ENCODE measurements at places on chromosomes 7 and 10.

DNA sequence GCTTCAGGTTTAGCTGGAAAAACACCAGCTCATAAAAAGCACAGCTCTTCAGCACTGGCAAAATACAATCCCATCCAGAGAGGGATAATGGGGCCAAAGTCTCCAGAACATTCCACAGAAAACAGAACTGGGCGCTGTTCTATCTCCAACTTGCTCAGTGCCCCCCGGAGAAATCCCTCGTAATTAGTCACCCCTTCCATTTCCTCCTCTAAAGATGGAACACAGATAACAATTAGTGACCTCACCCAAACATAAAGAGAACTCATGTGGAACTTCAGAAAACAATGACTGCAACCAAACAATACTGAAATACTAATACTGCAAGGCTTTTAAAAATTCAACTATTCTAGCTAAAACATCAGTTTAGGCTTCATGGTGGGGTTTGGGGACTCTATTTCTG is 46.3 kb downstream of the KIAA1549 start:
- DNase-seq, result no peak

DNA sequence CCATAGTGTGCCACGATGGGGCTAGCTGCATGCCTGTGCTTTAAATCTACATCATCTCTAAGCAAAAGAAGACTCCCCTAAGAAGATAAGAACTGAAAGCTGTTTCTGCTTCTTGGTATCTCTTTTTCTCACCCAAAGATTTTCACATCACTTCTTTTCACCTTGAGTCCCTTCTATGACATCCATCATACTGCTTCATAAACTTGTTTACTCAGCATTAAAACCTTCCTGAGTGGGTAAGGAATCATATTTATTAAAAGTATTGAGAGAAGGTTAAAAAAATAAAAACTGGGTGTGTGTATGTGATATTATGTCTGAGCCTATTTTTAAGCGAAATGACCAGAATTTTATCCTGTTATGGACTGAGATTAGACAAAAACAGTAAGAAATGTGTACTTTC is 150.3 kb downstream of the HPSE2 start:
- DNase-seq, result no peak

DNA sequence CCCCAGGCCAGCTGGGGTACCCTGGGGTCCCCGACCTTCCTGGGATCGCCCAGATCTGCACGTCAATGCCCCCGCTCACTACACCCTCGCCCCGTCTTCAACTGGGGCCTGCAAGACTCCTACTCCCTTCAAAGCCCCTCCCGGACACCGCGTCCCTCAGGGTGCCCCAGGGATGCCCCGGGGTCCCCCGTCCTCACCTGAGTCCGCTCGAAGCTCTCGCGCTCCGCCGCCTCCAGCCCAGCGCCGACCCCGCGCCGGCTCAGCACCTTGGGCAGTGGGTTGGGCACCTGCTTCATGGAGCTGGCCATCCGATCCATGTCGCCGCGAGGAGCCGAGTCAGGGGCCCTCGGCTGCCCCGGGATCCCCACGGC is at the start of gene HIP1:
TSS of gene HIP1 (minus strand) at position 338 of the 371 bp plus-strand sequence. CDS start at position 317, 21 bp downstream.
- DNase-seq, result no peak

- DNase-seq, result no peak
These were observed 2.1 kb upstream of the C10orf71 start for GRCh38 chr10:49296836-49297235.

GRCh38 chr10:90788968-90789367 is 68.9 kb downstream of the HTR7 start:
- no peak for DNase-seq

DNA sequence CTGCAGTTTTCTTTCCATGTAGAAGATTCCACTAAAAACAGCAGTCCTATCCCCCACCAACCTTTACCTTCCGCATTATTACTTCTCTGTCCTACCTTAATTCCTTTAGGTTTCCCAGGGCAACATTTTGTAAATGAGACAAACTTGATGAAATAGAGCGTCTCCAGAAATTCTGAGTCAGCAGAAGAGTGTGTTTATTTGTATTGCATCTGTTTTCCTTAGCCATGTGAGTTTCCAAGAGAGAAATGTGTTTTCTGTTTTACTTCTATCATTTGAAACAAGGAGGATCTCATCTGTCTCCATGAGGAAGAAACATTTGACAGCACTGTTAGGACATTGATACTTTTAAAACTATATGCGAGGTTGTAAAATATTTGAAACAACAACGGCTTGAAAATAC is 244.2 kb upstream of the PLXDC2 start:
- no peak for DNase-seq

DNA sequence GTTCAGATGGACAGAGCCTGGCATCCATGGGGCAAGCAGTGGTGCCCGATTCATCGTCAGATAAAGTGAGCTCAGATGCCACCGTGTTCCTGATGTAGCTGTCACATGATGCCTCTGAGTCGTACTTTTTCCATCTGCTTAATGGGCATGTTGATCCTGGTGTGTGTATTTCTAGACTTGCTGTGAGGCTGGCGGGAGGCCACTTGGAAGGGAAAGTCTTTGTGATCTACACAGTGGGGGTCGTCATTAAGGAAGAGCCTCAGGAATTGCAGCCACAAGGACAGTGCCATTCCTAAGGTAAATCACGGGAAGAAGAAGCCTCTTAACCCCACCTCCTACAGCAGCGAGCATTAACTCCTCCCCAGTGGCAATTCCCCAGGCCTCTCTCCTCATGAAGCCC is 63.0 kb downstream of the RGS10 start:
- no peak for DNase-seq

- DNase-seq, result no peak
These were observed 172.6 kb upstream of the SP8 start for GRCh38 chr7:20959281-20959680.

- no peak for DNase-seq
These were observed 2.1 kb downstream of the CASD1 start for GRCh38 chr7:94511718-94512117.

DNA sequence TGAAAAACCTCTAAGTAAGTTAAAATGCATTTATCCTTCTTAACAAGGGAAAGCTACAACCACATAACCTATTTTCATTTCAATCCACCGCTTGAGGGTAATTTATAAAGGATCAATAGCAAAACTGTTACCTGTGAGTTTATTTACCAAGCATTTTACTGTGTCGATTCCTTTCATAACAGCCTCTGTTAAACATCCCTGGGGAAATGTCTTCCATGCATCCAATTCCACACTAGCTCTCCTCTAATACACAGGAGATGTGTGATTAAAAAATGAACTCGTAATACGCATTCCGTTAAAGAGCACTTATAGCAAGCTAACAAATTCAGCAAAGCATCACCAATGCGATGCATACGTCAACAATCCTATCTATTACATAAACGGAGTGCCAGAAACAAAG is 185.7 kb downstream of the SFMBT2 start:
- DNase-seq, result no peak

GRCh38 chr10:1147810-1148209 is 91.6 kb downstream of the WDR37 start:
- DNase-seq, result no peak

GRCh38 chr7:31373337-31374289 is 33.1 kb upstream of the NEUROD6 start:
- no peak for DNase-seq

- DNase-seq, result no peak
These were observed 41.8 kb upstream of the TRIM8 start for GRCh38 chr10:102602272-102603045.

DNA sequence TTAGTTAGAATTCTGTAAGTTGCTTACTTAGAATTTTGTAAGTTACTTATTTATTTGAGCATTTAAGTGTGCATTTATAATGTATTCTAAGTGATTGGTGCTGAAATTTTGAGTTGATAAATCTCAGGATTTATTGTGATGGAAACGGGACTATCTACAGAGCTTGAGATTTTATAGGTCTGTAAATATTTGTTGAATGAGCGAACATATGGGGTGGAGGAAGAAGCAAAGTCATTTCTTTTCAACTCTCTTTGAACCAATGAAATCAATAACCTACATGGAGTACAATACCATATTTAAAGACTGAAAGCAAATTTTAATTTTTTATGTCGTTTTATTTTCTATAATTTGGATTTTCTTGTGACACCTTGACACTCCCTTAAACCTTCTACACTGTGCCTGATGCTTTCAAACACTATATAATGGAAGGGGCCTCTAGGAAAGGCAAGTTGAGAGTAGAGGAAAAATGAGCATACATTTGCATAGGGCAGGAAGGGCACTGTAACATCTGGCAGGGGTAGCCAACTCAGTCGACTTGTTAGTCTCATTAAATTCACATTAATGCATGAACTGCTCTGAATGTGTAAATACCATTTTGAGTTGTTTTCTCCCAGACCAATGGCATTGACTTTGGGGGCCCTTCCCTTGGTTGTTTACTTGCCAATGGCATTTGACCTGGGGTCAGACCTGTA is 204.2 kb downstream of the DYNC1I1 start:
- no peak for DNase-seq

DNA sequence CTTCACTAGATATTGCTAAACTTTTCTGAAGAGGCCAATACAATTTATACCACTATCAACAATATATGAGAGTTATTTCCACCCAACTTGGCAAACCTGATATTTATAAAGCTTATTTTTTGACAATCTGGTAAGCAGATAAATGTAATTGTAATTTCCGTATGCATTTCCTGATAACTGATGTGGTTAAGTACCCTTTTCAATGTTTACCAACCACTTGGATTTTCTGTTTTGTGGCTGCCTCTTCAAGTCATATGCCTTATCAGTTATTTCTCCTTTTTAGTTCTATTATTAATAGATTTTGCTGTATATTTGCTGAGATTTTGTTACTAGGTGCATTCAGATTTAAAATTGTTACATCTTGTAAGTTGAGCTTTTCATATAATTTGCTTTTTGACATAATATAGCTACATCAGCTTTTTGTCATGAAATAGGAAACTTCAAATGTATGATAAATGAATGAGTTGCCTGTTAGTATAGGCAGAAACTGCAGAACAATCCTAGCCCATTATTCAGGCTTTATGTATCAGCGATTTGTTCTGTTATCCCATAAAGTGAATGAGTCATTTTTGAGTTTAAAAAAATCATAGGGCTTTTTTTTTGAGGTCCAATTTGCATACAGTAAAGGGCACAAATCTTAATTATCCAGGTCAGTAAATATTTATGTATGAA is 11.5 kb downstream of the SGPL1 start:
- DNase-seq, result no peak

GRCh38 chr7:108845951-108846350 is 276.3 kb downstream of the DNAJB9 start:
- no peak for DNase-seq

GRCh38 chr10:92886334-92886961 is 38.1 kb downstream of the EXOC6 start:
- DNase-seq, result no peak

DNA sequence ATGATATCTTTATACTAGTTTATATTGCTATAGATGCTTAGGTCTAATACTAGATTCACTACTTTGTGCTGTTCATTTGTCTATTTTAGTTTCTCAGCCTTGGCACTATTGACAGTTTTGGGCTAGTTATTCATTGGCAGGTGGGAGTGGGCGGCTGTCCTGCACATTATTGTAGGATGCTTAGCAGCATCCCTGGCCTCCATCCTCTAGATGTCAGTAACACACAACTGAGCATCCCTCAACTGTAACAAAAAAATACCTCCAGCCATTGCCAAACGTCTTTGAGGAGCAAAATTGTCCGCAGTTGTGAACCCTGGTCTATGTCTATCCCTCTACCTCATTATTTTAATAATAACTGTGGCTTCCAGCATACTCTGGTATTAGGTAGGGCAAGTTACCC is 34.4 kb upstream of the PNLIP start:
- no peak for DNase-seq

DNA sequence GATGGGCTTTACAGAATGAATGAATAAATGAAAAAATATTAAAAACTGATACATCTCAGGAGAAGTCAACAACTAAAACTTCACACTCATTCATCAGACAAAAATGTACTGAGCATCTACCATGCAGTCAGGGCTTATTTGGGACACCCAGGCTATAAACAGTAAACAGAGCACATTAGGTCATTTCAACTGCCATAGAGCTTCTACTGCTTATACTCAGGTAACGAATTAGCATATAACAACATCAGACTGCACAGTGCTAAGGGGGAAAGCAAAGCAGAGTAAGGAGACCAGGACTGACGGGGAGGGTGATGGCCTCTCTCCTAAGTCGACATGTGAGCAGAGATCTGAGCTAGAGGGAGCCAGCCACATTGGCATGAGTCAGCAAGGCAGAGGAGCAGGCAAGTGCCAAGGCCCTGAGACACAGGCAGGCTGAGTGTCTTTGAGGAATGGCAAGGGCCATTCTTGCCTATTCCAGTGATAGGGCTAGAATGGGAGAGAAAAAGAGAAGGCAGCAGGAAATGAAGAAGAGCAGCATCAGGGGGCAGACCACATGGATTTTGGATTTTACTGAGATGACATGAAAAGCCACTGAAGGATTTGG is 528.9 kb downstream of the PARD3 start:
- no peak for DNase-seq

DNA sequence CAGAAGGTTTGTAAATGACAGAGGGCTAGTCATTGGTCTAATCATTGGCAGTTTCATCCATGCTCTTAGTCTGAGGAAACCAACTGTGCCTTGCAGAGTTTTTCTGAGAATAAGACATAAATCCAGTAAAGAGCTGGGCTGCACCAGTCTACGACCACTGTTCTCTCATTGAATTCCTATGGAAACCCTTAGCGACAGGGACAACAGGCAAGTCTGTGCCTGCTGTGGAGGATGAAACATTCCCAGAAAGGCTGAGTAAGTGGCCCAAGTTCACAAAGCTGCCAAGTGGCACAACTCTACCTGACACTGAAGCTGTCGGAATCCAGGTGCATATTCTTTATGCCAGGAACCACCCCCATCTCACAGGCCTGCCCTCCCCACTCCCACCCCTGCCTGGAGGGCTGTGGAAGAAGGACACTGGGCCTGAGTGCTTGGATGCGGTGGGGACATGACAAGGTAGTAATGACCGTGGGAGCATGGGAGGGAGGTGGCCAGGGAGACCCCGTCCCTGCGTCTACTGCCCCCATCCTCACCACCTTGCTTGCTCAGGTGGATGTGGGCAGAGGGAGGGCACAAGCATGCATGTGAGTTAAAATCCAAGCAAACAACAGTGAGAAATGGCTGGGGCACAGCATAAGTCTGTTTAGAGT is 58.0 kb downstream of the VSTM4 start:
- DNase-seq, result no peak

DNA sequence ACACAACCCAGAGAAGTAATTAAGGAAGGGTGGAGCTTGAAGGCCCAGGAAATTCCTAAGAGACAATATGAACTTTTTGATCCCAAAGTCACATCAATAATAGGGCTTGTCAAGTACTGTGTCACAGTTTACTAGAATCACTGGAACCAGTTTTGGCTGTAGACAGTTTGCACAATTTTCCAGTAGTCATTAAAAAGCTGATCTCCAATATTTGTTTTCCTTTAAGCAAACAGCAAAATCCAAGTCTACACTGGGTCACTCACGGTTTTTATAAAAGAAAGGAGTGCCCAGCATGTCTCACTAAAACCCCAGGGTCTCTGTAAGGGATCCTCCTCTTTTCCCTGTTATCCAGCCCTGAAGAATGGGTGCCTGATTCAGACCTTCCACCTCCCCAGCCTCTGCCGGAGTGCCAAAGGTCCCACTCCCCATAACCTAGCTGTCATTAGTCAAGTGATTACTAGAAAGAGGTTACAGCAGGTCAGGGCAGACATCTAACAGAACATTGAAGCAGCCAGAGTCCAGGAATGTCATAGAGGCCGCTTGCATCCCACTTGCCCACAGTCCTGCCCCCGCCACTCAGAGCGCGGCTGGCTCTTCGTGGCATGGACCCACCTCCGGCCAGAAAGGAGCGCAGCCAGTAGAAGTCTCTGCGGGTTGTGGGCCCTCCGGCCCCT is 552 bp downstream of the SLC25A16 start:
- DNase-seq, result no peak

GRCh38 chr7:140049339-140050024 is 13.3 kb downstream of the PARP12 start:
- no peak for DNase-seq

- DNase-seq, result no peak
These were observed at the start of gene MYOZ1 for GRCh38 chr10:73641328-73642060. Gene MYOZ1 (minus strand): TSS chr10:73641474. CDS start chr10:73640017, 1,457 bp downstream.

Data from activated T-cell treated with anti-CD3 and anti-CD28 coated beads for 1 hour (primary cell).